ENCODE measurements at places on chromosomes 4 and X.
A peak's percentile ranks its signal among the peaks of the same experiment; 100 is the strongest.

DNA sequence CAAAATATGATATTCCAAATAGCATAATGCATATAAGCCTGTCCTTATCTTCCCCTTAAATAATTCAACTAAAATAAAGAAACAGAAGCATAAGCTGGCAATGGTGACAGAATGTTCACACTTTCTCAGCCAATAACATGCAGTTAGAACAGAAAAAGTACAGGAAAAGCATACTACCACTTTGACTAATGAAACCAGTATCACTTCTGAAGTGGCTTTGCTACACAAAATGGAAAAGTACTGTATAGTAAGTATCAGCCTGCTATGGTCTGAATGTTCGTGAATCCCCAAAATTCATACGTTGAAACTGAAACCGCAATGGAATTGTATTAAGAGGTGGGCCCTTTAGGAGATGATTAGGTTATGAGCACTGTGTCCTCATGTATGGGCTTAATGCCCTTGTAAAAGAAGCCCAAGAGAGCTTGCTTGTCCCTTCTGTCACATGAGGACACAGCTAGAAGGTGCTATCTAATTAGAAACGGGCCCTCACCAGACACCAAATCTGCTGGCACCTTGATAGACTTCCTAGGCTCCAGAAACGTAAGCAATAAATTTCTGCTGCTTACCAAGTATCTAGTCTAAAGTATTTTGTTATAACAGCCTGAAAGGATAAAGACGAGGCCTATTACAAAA, 102.6 kb downstream of the PRDM5 start:
- DNase-seq, result no peak

- no peak for DNase-seq
These were observed 194.9 kb downstream of the CBLL2 start for GRCh38 chrX:22467571-22467970.

DNA sequence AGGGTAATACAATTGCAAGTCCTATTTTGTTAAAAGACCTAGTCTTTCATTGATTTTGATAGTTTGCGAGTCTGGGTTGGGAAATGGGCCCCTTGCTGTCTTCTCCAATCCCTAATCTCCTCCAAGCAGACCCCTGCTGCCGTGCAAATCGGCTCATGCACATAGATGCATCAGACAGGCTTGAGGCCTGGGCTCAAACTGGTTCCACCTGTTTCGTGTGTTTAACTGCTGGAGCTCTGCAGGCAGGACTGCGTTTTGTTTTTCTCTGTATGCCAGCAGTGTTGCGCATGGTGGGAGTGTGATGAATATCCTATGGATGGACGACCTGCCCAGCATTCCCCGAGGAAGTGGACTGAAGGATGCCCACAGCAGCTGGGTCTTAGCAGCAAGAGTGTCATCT, 133.9 kb downstream of the PDGFRA start:
- peak; percentile 46 for DNase-seq

DNA sequence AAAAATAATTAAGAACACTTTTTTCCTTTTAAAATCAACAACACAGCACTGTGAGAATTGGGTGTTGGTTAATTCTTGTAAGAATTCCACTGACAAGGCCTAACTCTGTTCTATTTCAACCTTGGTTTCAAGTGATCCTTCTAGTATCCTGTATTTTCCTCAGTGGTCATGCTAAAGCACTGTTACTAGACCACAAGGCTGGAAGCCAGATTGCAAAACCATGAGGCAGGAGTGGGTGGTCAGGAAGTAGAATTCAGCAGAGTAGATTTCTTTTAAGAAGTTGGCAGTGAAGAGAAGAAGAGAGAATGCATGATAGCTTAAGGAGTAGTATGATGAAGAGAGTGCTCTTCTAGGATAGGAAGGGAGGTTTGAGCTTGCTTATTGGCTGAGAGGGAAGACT, 71.6 kb upstream of the LEF1 start:
- DNase-seq, result no peak

DNA sequence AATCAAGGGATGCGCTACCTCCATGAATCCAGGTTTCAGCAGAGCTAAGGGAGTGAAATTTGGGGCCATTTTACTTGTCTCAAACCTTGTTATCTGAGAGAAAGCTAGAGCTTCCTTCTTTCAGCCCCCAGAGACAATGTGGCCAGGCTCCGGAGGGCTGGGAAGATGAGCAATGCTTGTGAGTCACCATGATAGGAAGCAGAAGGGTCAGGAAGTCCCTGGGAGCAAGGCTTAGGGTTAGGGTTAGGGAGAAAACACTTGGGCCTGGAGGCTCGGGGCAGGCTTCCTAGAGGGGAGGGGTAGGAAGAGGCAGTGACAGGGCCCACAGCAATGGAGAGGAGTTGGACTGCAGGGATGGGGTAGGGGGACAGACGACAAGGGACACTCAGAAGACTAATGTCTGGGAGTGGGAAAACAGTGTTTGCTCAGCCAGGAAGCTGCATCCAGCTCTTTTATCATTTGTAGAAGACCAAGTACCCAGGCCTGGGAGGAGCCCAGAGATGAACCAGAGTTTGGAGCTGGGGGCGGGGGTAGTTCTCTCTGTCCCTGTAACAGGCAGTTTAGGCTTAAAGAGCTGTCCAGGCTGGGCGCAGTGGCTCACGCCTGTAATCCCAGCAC, 16.4 kb upstream of the PORCN start:
- DNase-seq, result no peak

- no peak for DNase-seq
These were observed 76.7 kb upstream of the GALNT7 start for GRCh38 chr4:173091958-173092357.

- peak; percentile 51 for DNase-seq
These were observed 9.5 kb downstream of the RBPJ start for GRCh38 chr4:26330186-26330787.

DNA sequence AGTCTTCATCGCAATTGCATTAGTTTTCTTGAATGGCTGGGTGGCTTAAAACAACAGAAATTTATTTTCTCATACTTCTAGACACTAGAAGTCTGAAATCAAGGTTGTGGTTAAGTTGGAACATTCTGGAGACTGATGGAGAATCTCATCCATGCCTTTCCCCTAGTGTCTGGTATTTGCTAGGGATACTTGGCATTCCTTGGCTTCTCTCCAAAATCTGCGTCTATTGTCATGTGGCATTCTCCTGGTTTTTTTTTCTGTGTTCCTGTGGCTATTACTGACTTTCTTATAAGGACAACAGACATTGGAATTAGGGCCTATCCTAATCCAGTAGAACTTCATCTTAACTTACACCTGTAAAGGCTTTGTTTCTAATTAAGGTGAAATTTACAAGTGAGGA, 272.8 kb upstream of the EPHA5 start:
- DNase-seq, result no peak

DNA sequence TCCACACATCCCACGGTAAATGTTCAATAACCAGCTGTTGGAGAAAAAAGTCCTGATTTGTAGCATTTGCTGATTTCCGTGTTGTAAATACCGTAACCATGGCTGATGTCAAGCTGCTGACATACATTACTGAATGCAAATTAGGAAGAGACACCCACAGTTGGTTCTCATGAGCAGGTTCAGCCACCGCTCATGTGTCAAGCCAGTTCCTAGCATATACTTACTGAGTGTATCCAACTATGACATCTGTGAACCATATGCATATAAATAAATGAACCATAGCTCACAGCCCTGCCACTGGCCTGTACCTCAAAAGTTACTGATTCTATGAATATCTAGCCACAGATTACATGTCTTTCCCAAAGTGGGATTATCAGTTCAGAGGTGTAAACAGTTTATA, 29.5 kb downstream of the FHDC1 start:
- no peak for DNase-seq

GRCh38 chrX:15269618-15270521, at the start of gene ASB9:
Gene ASB9, minus strand, starts transcription at chrX:15270083. Its CDS starts 209 bp downstream, at chrX:15269874.
- no peak for DNase-seq

GRCh38 chr4:112517911-112518310, 1.9 kb upstream of the NEUROG2 start:
- DNase-seq, result no peak

DNA sequence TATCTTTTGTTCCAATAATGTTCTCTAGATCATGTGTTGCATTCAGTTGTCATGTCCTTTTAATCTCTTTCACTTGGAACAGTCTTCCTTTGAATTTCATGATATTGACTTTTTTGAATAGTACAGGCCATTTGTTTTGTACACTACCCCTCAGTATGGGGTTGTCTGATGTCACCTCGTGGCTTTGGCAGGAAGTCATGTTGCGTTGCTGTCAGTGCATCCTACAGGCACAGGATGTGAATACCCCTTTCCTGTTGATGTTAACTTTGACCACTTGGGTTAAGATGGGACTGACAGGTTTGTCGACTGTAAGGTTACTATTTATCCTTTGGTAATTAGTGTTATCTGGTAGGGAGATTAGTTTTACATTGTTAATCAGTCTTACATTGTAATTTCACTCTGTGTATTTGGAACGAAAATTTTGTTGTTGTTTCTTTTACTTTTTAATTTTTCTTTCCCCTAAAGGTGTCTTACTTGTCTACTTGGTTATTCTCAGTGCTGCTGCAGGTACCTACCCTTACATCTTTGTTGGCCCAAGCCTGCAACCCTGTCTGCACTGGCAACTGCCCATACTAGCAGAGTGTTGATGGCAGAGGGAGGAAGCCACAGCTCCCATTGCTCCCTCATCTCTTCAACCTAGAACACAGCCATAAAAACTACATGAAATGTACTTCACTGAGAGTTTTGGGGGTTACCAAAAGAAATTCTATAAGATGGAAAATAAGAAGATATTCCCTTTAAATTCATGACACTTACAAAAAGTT, 14.7 kb upstream of the ATP8A1 start:
- no peak for DNase-seq

DNA sequence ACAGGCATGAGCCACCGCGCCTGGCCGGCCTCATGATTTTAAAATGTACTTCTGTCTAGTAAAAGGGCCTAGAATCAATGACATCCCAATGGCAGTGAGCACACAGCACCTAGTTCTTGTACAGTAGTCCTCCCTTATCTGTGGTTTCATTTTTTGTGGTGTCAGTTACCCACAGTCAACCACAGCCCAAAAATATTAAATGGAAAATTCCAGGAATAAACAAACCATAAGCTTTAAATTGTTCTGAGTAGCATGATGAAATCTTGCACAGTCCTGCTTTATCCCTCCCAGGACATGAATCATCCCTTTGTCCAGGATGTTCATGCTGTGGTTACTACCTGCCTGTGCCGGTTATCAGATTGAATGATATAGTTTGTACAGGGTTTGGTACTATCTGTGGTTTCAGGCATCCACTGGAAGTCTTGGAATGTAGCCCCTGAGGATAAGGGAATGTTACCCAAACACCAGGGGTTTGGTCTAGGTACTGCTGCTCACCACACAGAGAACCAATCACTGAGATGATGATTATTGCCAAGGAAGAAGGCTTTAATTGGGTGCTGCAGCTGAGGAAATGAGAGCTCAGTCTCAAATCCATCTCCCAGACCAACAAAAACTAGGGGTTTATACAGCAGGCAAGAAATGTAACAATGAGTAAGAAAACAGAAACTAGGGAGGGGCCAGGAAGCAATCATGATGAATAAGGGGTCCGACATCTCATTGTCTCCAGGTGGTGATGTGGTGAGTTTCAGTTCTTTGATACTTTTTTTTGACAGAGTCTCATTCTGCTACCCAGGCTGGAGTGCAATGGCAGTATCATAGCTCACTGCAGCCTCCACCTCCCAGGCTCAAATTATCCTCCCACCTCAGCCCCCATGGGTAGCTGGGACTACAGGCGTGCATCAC, 16.2 kb upstream of the FHL1 start:
- DNase-seq, result no peak

DNA sequence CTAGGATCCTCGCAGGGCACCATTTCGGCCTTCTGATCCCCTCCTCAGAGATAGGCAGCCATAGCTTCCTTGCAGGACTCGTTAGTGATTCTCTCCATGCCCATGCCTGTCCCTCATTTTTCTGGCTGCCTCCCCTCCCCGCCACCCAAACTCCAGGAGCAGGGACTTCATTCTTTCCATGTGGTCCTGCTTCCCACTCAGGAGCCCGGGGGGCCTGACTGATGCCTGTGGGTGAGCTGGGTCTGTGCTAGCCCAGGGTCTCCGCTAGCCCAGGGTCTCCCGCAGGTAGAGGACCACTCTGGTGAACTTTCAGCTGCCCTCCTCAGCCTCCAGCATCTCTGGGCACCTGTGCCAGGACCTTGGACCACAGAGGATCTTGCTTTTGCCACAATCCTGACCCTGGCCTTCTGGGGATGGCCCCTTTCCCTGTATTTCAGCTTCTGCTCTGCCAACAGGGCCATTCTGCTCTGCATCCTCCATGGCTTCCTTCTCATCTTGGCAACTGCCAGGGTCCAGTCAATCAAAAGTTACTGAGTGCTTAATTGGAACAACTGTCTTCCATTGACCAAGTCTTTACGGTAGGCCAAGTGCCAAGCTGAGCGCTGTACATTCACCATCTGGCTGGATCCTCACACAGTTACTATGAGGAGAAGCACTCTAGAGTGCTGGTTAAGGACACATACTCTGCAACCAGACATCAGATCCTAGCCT, 152.2 kb downstream of the EFNB1 start:
- no peak for DNase-seq

DNA sequence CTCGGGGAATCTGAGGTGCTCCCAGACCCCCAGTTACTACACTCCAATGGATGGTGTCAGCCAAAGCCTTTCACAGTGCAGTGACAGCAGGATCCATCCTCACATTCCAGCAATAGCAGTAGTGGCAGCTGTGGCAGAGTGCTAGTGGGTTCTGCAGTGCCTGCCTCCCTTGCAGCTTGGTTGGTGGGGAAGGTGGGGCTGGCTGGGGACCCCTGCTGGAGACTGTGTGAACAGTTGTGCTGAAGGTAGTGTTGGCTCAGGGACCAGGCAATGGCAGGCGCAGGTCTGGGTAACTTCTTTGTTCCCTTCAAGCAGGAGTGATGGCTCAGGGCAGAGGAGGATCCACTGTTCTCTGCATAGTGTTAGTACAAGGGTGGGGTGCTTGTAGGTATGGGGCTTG, 343.7 kb upstream of the TRAM1L1 start:
- DNase-seq, result no peak

DNA sequence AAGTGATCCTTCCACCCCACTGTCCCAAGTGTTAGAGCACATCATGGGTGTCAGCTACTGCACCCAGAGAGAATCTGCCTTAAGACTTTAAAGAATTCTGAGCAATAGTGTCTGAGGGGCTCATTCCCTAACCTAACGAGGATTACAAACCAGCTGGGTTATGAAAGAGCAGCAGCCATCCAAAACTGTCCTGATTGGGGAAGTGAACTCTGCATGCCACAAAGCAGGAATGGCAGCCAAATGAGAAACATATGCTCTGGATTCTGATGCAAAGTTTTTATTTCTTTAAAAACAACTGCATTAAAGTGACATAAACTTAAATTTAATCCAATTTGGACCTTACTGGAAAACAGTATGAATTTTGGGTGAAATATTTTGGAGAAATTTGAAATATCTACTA, 103.2 kb downstream of the ANXA3 start:
- DNase-seq, result no peak

GRCh38 chr4:3805026-3805425, 38.8 kb downstream of the ADRA2C start:
- DNase-seq, result no peak

All from NCI-H524 treated with DMSO at 0.1 percent for 48 hours (cell line).